ENCODE measurements at places on chromosomes 6 and 20. TPM values are rescaled to one million over a fixed set of nuclear protein-coding genes. Genes with fewer than 3 reads are reported as not detected.

The HLA-DQB1 gene
- 1.9 TPM for total RNA-seq

The SMPD2 gene
- total RNA-seq: 8.9 TPM

The TRAPPC3L gene
- not detected for total RNA-seq

The EMILIN3 gene
- total RNA-seq: 0.04 TPM

- DNase-seq: no peak
These were observed 118.8 kb downstream of the COL19A1 start for GRCh38 chr6:69985180-69985579.

DNA sequence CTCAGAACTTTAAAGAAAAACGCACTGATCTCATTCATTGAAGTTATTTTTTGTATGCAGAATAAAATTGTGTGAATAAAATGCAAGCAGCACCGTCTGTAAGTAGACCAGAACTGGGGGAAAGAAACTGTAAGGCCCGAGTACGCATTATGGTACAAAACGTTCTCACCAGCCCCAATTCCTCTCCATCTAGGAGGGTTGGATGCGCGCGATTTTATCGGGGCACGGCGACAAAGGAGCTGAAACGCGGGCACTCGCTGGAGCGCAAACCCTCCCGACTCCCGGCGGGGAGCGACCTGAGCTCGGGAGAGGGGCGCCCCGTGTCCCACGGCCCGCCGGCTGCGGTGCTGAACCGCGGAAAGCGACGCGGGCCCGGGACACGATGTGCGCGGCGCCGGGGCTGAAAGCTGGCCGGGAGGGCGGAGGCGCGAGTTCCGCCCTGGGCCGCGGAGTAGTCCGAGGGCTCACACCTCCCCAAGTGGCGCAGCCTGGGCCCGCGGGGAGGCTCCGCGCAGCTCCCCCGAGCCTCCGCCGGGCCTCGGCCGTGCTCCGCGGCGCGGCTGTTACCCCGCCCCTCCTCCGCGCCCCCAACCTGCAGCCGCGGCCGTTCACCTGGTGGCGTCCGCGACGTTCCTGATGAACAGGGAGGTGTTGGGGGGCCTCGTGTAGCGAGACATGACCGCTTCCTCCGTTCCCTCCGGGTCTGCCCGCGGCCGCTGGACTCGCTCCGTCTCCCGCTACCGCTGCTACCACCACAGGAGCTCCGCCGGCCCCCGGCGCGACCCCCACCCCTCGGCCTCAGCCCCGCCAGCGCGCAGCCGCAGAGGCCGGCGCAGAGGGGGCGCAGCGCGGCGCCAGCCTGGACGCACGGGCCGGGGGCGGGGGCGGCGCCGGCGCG is at the start of gene SRSF12:
SRSF12 (minus strand) TSS at position 861 of the 898 bp plus-strand sequence; CDS start at position 677, 184 bp downstream.
- DNase-seq: peak; percentile 40
